Stimulated activated naive CD8-positive, alpha-beta T cell treated with anti-CD3 and anti-CD28 coated beads, Interleukin-15, Interleukin-2, amounts not matched to agents 100 U/mL and 50 U/mL, for 24 hours (primary cell): ENCODE measurements at places on chromosomes 2 and 18.

DNA sequence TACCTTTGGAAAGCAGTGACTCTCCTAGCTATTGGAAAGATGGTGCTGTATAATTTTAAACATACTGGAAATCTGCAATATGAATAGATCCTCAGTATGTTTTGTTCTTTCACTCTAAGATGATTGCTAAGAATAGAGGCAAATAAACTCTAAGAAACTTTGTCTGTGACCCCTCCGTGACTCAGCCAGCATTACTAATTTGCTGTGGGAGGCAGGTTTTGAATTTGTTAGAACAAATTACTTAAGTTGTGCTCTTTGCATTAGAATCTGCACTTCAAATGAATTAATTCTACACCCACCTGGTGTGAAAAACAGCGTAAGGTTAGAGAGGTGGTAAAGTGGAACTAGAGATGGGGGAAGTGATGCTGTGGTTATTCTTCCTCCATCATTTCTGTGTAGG lies 142.2 kb downstream of the RAPGEF4 start:
- no peak for DNase-seq

DNA sequence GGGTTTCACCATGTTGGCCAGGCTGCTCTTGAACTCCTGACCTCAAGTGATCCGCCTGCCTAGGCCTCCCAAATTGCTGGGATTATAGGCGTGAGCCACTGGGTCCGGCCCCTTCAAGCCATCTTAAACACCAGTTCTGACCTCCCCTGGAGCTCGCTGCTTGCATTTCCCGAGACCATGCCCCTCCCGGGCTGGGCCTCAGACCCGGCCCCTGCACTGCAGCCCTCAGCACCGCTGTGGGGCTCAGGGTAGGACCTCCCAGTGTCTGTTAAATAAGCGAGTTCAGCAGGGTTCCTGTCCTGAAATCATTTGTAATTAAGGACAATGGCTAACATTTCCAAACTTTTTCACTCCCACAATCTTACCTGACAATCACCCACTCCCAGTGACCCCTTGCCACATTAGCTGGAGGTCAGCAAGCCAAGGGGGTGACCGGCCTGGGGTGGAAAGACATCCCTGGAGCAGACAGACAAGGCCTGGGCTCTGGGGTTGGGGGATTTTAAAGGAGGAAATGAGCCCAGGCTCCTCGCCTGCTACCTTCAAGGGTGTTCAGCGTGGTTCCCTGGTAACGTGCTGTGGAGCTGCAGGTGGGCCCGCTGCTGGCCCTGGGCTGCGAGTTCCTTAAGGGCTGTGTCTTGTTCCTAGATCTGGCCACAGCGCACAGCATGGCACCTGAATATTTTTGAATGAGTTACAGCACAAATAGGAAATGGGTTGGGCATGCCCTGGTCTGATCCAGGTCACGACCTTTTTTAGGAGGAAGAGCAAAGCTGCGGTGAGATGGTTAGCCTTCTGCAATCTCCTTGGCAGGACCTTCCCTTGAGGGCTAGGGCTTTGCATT lies 15.1 kb downstream of the CYS1 start:
- DNase-seq: no peak

GRCh38 chr2:4134551-4135550 lies 431.5 kb downstream of the DCDC2C start:
- DNase-seq: no peak

DNA sequence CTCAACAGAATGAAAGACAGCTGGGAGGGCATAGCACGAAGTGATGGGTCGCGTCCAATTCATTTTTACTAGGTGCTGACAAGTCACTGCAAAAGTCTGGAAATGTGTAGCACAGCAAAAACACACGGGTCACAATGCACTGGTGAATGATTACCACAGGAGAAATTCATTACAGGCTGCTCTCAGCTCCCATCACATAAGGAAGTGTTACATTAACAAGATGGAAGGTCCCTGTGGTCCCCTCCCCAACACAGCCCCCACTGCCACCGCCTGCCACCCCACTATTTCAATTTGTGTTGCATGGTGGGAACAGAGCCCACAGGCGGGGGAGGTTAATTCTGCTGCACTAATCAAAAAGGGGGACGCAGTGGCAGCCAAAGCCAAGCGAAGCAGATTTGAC lies 122.8 kb downstream of the NRP2 start:
- DNase-seq: no peak

DNA sequence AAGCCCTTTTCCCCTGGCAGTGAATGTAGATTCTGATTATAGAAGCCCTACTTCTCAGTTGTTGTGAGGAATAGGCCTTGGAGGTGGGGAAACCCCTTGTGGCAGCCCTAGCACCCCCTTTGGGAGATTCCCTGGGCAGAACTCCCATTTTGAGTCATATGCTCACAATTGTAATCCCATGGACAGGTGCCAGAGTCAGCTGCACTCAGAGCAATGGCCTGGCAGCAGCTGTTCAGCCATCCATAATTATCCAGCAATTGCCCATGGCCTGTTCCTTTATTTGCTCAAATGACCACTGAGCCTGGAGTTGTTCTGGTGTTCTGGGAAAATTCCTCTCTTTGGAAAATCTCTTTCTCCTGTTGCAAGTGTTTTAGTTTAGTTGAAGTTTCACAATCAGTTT lies 71.7 kb downstream of the PTRHD1 start:
- peak; percentile 11 for DNase-seq

GRCh38 chr2:168667156-168667555 lies 135.3 kb upstream of the NOSTRIN start:
- no peak for DNase-seq
